HEK293T (cell line): ENCODE measurements at places on chromosomes 16 and 17.

DNA sequence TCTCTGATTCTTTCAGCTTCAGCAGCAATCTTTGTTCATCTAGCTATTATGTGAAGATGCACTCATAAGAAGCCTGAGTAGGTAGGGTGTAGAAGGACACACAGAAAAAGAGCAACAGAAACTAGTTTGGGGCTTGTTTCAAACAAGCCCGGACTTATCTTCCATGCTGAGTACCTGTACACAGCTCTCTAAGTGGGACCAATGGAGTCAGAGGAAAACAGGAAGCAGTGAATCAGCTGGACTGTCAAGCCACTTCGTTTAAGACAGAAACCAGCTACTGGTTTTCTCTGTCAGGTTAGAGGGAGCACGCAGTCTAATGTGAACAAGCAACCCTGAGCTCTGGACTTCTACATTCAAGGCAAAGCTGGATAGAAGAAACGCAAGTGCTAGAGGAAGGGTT lies 16.0 kb downstream of the MAP2K6 start:
- DNase-seq, result no peak

GRCh38 chr17:9181640-9182039 lies 160.3 kb downstream of the NTN1 start:
- no peak for DNase-seq

DNA sequence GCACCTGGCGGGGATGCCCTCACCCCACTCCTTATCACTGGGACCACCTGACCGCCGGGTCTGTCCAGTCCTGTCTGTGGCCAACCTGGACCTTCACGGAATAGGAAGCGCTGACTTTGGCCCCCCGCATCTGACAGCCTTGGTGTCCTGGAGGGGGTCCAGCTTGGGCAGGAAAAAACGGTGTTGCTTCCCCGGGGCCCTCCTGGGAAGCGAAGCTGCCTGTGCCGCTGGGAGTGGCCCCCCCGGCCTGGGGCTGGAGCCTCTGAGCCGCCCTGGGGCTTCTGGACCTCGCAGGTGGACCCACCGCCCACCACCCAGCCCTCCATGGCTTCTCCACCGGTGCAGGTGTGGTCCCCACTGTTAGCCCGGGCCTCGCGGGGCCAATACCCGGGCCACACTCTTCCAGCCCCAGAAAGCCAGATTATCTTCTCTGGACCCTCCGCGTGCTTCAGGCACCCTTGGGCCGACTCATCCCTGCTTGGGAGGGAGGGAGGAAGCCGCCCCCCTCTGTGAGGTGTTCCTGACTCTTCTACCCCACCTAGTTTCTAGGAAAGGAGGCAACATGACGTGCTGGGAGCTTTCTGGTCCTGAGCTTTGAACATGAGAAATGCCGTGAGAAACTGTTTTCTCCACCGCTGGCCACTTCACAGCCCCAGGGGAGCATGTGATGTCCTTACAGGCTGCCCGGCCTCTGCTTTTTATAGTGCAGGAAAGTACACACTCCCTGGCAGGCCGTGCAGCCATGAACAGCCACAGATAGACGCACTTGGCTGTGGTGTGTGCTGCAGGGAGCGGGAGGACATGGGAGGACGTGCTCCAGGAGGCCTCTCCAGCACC lies 1.1 kb downstream of the C1QTNF1 start:
- DNase-seq, result no peak

DNA sequence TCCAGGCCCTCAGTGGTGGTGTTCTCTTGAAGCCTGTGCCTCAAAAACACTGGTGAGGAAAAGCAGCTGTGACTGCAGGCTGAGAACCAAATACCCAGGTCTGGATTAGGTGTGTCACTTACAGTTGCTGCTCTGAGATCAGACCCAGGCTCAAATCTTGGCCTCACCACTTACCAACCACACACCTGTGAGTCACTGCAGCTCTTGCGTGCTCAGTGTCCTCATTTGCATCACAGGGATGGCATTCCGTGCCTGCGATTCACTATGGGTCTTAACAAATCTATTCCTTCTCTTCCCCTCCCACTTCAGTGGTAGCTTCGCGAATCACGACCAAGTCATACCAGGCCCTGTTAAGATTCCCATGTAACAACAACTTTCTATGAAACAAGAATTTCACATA lies 233.4 kb upstream of the HSBP1 start:
- no peak for DNase-seq

DNA sequence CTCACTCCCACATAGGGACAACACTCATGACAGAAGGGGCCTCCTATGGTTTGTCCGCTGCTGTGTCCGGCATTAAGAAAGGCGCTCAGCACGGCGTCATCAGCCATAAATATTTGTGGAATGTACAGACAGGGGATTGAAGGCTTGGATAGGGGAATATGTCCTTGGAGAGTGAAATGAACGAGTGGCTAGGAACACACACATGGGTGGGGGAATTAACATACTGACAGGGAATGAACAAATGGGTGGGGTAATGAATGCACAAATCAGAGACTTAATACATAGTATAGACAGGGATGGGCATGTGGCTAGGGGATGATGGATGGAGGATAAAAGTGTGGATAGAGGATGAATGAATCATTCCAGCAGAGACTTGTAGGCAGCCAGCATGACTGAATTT lies 154.0 kb upstream of the HSBP1 start:
- DNase-seq, result no peak

DNA sequence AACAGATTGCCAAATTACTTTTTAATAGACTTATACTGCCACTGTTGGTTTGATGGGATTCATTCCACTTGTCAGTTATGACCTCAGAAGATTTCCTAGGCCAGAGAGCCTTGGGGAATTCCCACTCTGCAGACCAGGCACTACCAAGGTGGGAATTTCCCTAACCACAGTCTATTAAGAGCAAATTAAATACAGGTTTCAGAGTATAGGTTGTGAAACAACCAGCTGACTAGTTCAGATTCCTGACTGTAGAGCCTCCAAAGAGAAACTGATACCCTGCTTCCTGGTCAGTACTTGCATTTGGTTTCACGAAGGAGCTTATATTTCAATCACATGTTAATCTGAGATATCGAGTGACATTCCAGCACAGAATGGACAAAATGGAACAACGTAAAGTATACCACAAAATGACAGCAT lies 186.5 kb downstream of the STX8 start:
- DNase-seq, result no peak

DNA sequence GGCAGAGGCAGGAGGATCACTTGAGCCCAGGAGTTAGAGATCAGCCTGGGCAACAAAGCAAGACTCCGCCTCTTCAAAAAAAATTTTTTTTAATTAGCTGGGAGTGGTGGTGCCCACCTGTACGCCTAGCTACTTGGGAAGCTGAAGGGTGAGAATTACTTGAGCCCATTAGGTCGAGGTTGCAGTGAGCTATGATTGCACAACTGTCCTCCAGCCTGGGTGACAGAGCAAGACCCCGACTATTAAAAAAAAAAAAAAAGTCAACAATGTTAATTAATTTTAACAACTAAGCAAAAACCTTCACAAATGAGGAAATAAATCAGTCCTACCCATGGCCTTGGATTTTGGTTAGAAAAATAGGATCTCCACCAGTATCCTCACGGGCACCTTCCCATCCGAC lies 5.4 kb downstream of the DHX58 start:
- no peak for DNase-seq

DNA sequence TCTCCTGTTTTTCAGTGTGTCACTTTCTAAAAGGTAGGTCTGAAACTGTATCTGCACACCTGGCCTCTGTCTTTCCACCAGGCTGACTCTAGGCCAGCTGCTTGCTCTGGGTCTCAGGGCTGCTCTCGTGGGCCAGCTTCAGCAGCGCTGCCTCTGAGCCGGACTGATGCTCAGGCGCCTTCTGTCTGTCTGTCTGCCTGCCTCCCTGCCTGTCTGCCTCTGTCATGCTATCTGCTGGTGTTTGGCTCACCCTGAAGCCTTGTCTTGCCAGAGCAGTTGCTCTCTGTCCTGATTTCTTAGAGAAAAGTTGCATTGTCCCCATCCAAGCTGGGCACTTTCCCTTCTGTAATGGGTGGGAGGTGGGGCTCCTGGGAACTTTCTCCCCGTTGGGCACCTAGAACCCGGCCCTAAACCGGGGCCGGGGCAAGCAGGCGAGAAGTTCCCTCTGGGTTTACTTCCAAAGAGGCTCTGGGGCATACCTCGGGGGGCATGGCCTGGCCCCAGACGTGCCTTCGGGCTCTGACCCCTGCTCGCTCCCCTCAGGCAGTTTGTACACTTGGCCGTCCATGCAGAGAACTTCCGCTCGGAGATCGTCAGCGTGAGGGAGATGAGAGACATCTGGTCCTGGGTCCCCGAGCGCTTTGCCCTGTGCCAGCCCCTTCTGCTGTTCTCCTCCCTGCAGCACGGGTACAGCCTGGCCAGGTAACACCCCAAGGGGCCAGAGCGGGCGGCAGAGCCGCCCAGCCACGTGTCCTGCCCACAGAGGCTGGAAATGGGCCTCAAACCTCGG lies 15.9 kb upstream of the ATP6V0C start:
- no peak for DNase-seq

DNA sequence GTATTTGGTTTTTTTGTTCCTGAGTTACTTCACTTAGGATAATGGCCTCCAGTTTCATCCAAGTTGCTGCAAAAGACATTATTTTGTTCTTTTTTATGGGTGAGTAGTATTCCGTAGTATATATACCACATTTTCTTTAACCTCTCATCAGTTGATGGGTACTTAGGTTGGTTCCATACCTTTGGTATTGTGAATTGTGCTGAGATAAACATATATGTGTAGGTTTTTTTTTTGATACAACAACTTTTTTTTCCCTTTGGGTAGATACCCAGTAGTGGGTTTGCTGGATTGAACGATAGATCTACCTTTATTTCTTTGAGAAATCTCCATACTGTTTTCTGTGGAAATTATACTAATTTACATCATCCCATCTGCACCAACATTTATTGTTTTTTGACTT lies 6.8 kb downstream of the EFCAB13 start:
- no peak for DNase-seq

DNA sequence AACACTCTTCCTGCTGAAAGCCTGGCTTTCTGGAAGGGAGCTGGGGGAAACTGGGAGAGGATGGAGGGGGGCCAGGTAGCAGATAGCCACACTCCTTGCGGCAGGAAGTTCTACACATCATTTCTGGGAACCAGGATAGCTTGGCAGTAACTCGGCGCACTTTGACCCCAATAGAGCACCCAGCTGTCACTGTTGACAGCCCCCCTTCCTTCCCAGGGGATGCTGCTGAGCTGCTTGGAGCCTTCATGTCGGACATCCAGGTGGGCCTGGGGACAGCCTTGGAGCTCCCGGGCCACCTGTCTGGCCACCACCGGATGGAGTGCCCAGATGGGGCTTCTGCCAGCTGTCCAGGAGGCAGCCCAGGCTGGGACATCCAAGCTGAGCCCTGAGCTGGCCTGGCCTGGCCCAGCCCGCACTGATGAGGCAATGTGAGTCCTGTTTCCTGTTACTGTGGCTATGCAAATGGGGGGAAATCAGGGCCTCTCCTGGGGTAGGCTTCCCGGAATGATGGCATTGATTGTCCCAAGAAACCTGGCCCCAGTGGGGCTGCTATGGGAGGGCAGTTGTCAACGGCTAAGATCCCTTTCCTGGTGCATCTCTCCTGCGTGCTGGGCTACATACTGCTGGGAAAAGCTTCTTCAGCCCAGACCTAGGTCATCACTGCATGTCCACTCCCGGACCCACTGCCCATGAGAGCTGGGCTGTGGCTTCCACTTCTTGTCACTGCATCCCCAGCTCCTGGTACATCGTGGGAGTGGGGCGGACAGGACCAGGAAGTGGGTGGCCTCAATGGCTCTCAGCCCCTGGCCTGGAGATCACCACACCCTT lies 50.0 kb downstream of the SOCS1 start:
- no peak for DNase-seq

- DNase-seq, result no peak
These were observed 21.1 kb upstream of the JPT2 start for GRCh38 chr16:1656808-1657617.

DNA sequence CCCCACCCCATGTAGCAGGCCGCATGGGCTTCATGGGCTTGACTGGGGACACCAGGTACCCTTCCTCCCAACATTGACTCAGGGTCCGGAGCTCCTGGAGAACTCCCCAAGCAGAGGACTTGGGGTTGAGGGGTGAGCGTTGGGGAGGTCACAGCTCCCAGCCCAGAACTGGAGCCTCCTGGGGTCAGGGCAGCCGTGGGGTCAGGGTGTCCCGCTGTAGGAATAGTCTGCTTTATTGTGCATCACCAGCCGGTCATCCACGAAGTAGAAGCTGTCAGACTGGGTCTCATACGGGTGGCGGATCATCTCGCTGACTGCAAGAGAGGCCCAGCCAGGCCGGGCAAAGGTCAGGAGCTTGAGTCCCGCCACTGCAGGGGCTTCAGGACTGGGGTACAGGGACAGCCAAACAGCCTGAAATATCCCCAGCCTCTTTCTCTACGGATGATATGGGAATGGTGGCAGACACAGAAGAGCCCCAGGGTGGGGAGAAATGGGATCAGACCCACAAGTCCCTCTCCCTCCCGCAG lies 5.3 kb downstream of the UNC119 start:
- DNase-seq, result no peak

DNA sequence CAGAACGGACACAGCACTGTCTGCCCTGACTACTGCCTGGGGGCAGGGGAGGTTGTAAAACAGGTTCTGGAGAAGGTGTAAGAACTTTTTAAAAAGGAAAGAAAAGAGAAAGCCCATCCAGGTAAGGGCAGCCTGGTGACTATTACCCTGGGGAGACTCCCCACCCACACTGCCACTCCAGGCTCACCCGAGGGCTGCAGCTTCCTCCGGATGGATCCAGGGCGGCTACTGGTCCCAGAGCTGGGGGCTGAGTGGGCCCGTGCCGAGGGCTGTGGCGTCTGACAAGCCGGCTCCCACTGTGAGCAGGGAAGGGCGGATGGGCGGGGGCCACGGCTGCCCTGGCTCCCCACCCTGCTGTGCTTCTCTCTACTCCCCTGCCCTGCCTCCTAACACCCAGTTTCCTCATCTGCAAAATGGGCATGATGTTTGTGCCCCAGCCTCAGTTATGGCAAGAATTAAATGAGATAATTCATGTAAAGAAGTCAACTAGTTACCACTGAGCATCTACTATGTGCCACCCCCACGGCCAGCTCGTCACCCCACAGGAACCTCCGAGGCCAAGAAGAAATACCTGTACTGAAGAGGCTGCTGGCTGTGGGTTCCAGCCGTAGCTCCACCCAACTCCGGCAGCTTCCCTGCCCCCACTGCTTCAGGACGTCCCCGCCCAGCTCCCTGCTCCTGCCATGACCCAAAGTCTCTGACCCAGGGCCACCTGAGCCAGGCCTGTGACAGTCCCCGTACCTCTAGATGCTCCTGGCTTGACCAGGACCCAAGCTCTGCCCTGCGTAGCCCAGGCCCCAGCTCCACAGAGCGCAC lies 24.2 kb downstream of the KATNB1 start:
- DNase-seq, result no peak

- no peak for DNase-seq
These were observed 11.2 kb upstream of the NUDT16L1 start for GRCh38 chr16:4682084-4682591.

GRCh38 chr16:68466174-68466573 lies 17.9 kb upstream of the SMPD3 start:
- no peak for DNase-seq

DNA sequence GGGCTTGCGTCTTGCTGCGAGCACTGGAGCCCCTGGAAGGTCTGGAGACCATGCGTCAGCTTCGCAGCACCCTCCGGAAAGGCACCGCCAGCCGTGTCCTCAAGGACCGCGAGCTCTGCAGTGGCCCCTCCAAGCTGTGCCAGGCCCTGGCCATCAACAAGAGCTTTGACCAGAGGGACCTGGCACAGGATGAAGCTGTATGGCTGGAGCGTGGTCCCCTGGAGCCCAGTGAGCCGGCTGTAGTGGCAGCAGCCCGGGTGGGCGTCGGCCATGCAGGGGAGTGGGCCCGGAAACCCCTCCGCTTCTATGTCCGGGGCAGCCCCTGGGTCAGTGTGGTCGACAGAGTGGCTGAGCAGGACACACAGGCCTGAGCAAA lies 7.4 kb downstream of the MPG start:
- no peak for DNase-seq

GRCh38 chr16:25212636-25213035 lies 4.1 kb upstream of the AQP8 start:
- DNase-seq, result no peak
